ENCODE measurements at places on chromosomes 16 and 17. TPM values are rescaled to one million over a fixed set of nuclear protein-coding genes. Genes with fewer than 3 reads are reported as not detected.

DNA sequence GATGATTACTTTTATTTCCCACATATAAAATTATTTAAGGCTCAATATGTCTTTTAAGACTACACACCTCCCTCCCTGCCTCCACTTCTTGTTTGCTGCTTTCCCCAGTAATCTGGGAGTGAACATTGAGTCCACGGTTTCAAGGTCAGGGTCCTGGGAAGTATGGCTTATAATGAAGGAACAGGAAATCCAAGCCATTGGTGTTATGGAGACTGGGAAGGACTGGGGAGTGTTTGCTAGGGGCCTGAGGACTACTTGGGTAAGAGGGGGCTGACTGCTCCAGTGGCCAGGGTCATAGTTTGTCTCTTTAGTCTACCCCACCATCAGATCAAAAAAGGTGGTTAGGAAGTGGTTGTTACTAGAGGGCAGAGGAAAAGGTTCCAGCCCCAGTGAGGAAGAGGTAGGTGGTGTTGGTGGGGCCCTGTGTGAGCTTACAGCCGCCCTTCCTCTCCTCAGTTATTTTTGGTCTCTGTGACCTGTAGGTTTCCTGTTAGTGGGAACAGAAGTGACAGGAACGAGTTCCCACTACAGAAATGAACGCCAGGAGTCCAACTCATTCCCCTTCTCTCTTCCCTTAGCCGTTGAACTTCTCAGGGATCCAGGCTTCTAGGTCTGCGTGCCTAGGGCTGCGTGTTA lies 742 bp upstream of the SLC16A13 start:
- DNase-seq: no peak

DNA sequence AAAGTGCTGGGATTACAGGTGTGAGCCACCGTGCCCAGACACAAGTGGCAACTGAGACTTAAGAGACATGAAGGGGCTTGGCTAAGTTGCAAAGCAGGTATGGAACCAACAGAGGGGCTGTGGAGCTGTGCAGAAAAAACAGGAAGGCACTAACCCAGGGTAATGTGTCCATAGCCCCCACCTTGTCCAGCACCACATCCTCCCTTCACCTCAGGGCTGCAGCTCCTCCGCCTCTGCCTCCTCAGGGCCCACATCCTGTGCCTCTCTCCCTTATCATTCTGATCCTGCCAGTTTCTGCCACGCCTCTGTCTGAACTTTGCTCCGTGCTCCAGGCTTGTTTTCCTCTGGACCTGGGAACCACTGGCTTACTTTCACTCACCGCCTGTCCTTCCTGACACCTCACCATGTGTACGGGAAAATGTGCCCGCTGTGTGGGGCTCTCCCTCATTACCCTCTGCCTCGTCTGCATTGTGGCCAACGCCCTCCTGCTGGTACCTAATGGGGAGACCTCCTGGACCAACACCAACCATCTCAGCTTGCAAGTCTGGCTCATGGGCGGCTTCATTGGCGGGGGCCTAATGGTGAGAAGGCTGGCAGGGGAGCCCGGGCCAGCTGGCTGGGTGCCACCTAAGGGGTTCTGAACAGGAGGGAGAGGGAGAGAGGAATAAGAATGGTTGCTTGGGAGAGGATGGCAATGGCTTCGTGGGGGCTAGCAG lies at the start of gene TM4SF5:
Gene TM4SF5, plus strand, starts transcription at position 368 of the 716 bp plus-strand sequence. Its CDS starts 37 bp downstream, at position 405.
- DNase-seq: no peak

GRCh38 chr17:54307351-54307750 lies 484.6 kb downstream of the KIF2B start:
- DNase-seq: no peak

GRCh38 chr17:74249590-74250270 lies 24.3 kb upstream of the DNAI2 start:
- DNase-seq: peak; percentile 44

DNA sequence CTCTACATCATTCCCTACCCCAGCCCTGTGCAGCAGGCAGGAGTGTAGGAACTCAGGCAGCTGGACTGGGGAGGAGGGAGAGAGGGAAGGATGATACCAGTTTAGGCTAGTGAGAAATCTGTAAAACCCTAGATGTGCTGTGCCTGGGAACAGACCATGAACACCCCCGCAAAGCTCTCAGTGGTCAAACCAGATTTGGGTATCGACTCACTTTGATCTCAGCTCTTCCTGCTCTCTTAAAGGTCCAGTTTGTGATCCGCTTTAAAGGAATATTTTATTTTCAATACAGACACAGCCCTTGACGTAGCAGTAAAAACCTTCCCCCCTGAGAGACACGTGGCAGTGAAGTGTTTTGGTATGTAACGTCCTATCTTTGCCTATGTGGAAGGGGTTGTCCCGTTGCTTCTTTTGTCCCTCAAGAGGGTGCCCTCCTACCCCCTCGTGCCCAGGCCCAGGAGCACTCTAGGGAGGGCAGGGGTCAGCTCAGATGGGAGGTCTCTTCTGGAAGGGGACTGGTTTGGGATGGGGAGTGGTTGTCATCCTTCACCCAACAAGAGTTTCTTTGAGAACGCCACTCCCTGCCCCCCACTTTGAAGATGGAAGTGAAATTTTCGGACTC lies 19.3 kb upstream of the TBX2 start:
- no peak for DNase-seq

DNA sequence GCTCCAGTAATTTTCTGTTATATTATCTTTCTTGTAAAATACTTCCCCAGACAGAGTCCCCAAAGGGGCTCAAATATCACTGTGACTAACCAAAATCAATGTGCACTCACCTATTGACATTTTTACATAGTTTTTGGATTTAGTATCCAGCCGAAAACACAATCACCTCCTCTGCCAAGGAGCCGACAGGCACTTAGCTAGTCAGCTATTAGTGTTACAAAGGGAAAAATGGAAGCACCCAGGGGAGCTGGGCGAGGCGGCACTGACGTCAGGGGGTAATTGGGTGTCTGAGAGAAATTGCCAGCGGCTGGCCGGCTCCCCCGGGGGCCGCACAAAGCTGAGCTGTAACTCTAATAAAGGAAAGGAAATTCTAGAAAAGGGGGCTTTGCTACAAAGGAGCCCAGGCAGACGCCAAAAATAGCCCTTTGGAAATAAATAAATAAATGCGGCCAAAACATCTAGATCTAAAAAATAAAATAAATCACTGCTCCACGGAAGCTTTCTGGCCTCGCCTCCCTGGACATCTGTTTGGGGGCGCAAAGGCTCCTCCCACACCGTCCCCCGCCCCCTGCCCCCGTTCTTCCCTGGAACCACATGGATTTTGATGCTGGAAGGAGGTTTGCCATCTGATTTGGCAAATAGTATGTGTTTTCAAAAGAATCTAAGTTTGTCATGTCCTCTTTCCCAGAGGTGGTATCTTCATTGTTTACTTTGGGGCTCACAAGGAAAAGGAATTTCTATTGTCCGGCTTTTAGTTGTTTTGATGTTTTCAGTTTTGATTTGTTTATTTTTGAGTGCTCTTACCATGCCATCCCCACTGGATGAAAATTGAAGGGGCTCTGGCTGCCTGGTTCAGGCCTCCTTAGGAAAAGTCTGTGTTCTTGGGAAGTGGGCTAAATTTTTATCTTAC lies 156.7 kb downstream of the ZNF423 start:
- no peak for DNase-seq

- peak; percentile 82 for DNase-seq
Observed at GRCh38 chr17:78497115-78497540, 80.1 kb downstream of the DNAH17 start.

- DNase-seq: no peak
Observed at GRCh38 chr17:48453447-48453846, 23.4 kb upstream of the SKAP1 start.

- DNase-seq: no peak
Observed at GRCh38 chr17:38917259-38917658, 8.2 kb upstream of the LASP1NB start.

MAP2K6 gene
- total RNA-seq: 3.8 TPM

KRTAP1-5 gene
- total RNA-seq: not detected
